ENCODE measurements at places on chromosomes 2 and 18.

DNA sequence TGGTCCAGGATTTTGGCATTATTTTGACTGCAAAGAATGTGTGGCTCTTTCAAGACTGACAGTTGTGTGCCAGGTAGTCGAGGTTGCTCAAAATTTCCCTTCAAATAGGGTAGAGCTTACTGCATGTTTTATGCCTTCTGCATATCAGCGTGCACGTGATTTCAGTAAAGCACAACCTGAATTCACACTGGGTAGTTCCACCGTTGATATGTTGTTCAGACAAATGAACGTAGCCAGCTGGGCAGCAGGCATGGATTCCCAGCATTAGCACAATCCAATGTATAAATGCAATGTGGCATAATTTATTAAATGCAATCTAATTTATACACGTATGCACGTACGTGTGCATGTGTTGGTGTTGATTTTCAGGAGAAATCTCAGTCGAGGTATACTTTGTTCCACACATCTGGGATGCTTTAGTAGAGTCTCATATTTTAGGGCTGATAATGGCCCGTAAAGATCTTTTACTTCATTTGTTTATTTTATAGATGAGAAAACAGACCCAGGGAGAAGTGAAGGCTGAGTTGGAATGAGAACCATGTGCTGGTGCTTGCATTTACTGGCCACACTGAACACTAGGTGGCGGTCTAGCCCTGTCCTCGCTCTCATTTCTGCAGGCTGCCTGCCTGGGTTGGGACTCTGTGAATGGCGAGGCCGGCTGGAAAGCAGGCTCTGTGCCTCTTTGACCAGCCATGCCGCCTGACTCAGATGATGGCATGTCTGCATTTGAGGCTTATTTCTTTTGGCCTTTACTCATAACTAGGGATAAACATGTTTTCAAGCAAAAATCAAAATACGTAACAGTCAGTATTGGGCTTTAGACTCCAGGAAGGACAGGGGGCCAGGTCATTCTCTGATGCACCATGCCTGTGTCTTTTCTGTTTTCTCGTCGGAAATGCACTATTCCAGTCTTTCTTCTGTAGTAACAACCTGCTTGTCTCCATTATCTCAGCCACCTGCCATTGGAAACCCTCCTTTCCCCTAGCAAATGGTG, 120.4 kb downstream of the RNF144A start:
- peak; percentile 68 for DNase-seq

- peak; percentile 66 for DNase-seq
Observed at GRCh38 chr18:80253871-80254492, 6.7 kb upstream of the PARD6G start.

DNA sequence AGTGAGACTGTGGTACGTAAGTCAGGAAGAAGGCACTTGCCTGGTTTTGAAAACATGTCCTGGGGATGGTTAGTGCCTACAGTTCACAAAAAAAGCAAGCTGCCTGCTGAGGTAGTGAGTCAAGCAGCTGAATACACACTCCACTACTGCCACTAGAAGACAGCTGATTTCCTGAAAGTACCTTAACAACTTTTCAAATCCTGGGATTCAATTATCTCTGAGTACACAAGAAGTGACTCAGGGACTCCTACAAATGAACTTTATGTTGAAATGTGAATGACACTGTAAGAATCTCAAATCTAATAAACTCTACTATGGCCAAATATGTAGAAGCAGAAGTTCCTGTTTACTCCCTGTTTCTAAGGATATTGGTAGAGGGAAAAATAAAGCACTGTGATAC, 58.0 kb upstream of the ARL5A start:
- DNase-seq = no peak

GRCh38 chr18:213966-214365, 53.9 kb downstream of the THOC1 start:
- DNase-seq = no peak

- DNase-seq = no peak
Observed at GRCh38 chr18:51193621-51194287, 3.7 kb downstream of the MEX3C start.

DNA sequence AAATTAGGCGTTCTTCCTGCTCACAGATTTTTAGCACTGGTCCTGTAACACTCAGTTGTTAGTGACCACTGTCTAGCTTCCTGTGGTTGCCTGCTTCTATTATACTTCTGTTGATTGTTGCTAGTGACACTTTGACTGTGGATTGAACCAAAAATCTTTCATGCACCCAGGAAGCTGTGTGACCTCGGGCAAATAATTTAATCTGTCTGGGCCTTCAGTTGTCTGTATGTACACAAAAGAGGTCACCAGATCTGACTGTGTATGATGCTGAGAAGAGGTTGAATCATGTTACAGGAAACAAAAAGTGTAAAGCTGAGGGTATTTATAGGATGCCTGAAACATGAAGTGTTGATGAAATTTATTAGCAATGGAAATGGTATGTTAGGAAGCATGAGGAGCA, 12.7 kb downstream of the ICOS start:
- no peak for DNase-seq

DNA sequence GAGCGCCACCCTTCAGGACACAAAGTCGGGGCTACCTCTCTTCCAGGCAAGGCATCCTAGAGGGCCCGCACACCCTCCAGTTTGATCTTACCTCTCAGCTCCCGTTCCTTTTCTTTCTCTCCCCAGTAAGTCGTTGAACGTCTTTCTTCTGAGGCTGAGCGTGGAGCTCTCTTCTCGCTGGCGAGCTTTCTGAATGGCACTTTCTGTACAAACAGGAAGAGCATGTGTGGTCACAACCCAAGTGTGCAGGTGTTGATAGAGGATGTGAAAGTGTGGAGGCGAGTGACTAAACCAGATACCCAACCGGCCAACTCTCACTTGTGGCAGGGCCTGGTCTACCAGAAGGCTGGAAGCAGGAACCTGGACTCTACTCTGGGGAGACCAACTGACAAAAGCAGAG, at the start of gene AFF3:
Gene AFF3, minus strand, starts transcription at position 198 of the 400 bp plus-strand sequence. CDS start 38,136 bp downstream, outside the sequence.
- peak; percentile 70 for DNase-seq

DNA sequence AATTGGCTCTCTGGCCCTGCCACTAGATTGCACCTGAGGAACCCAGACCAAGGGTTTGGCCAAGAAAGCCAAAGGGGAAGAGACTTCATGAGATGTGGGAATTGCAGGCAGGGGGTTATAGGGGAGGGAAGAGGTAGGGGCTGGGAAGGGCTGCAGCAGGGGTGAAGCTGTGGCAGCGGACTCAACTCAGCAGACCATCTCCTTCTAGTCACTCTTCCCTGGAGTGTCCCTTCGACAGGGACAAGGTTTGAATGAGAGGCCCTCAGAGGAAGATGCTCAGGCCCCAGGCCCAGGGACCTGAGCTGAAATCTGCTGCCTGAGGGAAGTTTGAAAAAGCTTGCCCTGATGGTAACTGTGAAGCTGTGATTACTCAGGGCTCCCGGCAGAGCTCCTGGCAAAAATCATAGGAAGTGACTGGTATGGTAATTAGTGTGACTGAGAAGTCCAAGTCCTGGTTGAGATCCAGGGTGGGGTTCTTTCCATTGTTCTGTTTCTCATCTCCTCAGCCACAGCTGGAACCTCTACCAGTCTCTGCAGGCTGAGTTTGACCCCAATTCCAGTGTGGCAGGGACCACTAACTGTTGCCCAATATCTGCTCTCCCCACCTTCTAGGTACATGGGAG, 300.9 kb downstream of the CYP26B1 start:
- DNase-seq = no peak

- DNase-seq = no peak
Observed at GRCh38 chr2:196399096-196399495, 227.7 kb upstream of the STK17B start.

GRCh38 chr18:79765491-79766245, 32.1 kb upstream of the KCNG2 start:
- DNase-seq = no peak

DNA sequence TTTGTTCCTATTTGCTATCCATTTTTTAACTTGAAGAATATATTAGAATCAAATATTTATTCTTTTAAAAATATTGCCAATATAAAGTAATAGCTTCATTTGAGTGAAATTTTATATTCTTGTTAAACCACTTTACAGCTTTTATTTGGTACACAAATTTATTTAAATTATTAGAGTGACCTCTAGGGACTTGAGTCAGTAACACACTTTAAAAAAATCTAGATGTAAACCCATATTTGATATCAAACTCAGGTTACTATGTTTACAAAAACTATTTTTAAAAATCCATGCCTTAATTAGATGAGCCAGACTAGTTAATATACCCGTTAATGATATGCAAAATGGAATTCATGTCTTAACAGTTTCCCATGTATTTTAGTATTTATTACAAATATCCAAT, 134.6 kb downstream of the MAP4K4 start:
- no peak for DNase-seq

DNA sequence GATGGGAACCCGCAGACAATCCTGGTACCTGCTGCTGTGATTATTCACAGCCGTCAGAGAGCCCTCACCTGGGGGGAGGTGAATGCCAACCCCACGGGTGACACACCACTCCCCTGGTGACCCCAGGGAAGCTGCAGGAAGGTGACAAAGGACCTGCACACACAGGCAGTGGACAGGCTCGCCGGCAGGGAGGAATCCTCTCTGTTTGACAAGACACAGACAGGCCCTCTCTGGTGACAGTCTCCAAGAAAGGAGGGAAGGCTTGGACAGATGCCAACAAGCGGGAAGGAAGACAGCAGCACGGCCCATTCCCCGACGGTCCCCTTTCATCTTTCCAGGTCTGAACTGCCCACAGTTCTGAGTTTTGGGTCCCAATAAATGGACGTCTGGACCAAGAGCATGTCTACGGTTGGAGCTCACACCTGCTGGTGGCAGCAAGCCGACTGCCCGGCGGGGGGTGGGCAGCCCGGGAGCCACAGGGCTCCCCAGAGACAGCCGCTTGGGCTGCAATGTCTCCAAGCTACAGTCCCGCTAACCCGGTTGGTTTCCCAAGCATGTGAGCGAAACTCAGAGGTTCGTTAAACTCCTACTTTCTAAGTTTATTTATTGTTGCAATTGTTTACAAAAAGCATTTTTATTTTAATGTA, 31.8 kb downstream of the HDAC4 start:
- DNase-seq = no peak

DNA sequence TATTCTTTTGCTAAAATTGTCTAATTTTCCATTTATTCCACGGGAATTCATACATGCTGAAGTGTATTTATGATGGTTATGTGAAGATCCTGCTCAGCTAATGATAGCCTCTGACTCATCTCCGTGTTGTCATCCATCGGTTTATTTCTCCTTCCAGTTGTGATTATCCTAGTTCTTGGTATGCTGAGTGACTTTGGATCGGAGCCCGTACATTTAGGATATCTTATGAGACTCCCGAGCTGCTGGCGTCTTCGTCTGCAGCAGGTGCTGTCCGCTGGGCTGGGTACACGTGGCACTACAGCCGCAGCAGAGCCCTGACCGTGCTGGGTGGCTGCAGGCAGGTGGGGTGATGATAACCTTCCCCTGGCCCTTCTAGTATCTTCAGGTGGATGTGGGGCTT, 40.1 kb upstream of the GALR1 start:
- no peak for DNase-seq

DNA sequence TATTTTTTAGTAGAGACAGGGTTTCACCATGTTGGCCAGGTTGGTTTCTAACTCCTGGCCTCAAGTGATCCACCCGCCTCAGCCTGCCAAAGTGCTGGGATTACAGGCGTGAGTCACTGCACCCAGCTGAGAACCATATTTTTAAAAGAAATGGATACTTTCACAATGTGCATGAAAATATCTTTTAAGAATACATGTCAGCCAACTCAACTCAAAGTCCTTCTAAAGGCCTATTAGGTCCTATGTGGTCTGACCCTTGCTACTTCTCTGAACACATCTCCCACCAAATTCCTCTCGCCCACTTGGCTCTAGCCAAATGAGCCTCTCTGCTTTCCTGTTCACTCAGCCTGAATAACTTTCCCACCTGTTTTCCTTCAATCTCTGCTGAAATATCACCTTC, 119.6 kb downstream of the MTX2 start:
- DNase-seq = no peak

- DNase-seq = no peak
Observed at GRCh38 chr18:6591491-6591890, 138.0 kb upstream of the ARHGAP28 start.

DNA sequence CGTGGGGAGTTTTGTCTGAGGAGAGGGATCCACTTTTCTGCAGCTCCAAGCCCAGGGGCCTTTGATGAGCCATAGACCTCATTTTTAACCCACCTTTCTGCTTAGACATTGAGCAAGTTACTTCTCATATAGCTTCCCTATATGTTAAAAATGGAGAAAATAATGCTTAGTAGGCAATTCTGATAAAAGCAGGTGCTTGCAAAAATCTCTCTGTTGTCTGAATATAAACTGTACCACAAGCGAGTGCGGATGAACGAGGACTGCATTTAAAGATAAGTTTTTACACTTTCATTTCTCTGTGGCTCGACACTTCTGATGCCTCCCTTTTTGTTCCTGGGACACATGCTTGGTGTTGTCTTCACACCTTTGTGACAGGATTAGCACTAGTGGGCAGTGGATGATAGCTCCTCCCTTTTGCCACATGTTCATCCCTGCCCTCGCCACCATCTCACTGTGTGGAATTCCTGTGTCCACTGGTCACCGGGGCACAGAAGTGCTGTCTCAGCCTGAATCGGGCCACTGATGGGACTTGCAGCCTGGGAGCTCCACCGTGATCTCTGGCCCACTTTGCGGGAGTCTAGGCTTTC, 1.6 kb downstream of the TYMS start:
- DNase-seq = no peak

- no peak for DNase-seq
Observed at GRCh38 chr2:70679259-70679658, 88.7 kb downstream of the ADD2 start.

DNA sequence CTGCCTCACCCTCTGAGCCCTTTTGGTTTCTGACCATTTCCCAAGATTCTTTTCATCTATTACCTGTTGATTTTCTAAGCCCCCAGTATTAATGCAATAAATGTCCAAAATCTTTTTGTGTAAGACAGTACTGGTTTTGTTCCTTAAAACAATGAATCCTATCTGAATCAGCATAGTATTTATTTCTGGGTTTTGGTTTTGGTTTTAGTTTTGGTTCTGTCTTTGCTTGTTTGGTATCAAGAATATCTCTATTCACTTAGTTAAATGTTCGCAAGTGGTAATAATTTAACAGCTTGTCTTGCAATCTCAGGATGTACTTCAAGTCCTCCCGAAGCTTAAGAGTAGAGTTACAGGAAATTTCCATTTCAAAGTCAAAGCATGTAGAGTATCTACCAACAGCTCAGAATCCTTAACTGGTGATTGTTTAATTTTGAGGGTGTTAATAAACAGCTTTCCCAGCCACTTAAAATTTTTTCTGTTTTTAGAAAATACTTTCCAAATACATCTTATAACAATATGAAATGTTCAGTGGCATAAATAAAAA, 67.7 kb upstream of the NEDD4L start:
- DNase-seq = no peak

All from stimulated activated CD8-positive, alpha-beta memory T cell treated with anti-CD3 and anti-CD28 coated beads, Interleukin-4, amount 100 ng/mL, for 48 hours (primary cell).